ENCODE measurements at places on chromosomes 11 and 22. TPM values are rescaled to one million over a fixed set of nuclear protein-coding genes. Genes with fewer than 3 reads are reported as not detected.

DNA sequence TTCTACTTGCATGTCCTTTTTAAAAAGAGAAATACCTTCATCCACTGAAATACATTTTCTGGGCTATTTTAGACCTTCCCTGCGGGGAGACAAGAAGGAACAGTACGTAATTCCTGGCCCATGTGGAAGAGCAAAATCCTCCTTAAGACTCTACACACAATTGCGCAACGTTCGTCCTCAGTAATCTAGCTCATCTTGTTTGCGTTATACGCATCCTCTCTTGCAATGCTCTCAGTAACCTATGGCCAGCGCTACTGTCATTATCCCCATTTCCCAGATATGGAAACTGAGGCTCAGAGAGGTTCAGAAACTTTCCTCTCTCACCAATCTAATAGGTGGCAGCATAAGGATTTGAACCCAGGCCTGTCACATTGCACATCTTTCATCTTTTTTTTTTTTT lies 54.6 kb downstream of the RPUSD4 start:
- H3K4me1 ChIP-seq, result no peaks in the 10 kb centered on the region
- H3K4me3 ChIP-seq, result no peak overlapping the region
- H3K36me3 ChIP-seq, result peaks cover 1% of the 10 kb centered on the region
- H3K27ac ChIP-seq, result no peak overlapping the region

MRGPRF gene
- not detected for total RNA-seq

DNA sequence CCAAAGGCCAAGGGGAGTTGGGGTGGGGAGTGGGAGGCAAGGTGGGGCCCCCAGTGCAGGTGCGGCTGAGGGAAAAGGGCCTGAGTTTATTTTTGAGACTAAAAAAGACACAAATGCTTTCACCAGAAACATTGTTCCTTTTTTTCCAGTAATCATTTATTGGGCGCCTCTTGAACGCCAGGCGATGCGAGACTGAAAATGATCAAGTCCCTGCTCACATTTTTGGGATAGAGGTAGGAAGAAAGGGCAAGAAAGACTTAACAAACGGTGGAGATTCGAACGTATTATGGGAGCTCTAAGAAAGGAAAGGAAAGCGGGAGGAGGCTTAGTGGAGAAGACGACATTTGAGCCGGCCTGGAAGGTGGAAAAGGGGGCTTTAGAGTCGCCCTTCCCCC lies 796 bp upstream of the SF3B2 start:
- peaks cover 32% of the 10 kb centered on the region for H3K36me3 ChIP-seq
- peaks cover 11% of the 10 kb centered on the region for H3K27me3 ChIP-seq
- H3K4me1 ChIP-seq, result peaks cover 37% of the 10 kb centered on the region
- peak overlapping the region; percentile 82 for H3K27ac ChIP-seq
- peak overlapping the region; percentile 100 for H3K4me3 ChIP-seq

OR51B5 gene
- not detected for total RNA-seq

GRCh38 chr22:22884010-22884887 lies 3.4 kb upstream of the IGLL5 start:
- peak; percentile 85 for DNase-seq
- H3K4me1 ChIP-seq, result peaks cover 19% of the 10 kb centered on the region
- no peak overlapping the region for H3K4me3 ChIP-seq
- peaks cover 28% of the 10 kb centered on the region for H3K27me3 ChIP-seq

TEX54 gene
- total RNA-seq, result not detected

Measured in activated CD8-positive, alpha-beta T cell treated with anti-CD3 and anti-CD28 coated beads, Interleukin-2, amount 10 ng/mL, durations not matched to agents 7 days and 5 days (primary cell).